ENCODE measurements at places on chromosomes 13 and 19.

GRCh38 chr13:93522501-93522900, 295.9 kb downstream of the GPC6 start:
- DNase-seq = no peak

GRCh38 chr13:100673713-100674571, 653 bp downstream of the TMTC4 start:
- peak; percentile 47 for DNase-seq

DNA sequence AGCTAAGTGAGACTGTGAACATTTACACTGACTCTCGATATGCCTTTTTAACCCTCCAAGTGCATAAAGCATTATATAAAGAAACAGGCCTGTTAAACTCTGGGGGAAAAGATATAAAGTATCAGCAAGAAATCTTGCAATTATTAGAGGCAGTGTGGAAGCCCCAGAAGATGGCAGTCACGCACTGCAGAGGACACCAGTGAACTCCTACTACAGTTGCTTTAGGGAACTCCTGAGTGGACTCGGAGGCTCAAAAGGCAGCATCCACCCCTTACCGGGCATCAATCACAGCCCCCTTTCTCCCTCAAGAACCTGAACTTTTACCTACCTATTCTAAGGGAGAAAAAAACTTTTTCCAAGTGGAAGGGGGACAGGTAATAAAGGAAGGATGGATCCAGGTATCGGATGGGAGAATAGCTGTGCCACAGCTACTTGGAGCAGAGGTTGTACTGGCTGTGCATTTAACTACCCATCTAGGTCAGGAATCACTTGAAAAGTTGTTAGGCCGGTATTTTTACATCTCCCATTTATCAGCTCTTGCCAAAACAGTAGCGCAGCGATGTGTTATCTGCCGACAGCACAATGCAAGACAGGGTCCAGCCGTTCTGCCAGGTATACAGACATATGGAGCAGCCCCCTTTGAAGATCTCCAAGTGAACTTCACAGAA, 80.1 kb downstream of the ZNF486 start:
- peak; percentile 16 for DNase-seq

GRCh38 chr19:54373781-54374631, 9.3 kb upstream of the LAIR1 start:
- no peak for DNase-seq

DNA sequence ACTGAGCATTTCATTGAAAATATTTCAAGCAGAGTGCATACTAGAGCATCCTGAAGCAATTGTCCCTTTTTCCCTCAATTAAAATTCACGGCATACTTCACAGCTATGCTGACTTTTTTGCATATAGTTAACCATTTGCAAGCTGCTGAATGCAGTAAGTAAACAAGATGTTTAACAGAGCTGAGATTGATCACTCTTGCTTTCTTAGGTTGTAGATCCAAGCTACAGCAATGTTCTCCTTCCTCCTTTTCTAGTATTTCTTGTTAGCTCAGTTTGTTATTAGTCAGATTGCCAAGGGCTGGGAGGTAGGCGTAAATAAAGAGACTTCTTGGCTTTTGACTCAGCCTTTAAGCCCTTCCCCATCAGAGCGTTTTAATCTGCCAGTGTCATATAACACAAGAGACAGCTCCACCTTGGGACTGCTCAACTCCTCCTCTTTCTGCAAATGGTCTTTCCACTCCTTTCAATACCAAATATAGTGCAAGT, at the start of gene SLITRK6:
Gene SLITRK6, minus strand, starts transcription at position 323 of the 486 bp plus-strand sequence. CDS start 2,911 bp downstream, outside the sequence.
- DNase-seq = peak; percentile 67

DNA sequence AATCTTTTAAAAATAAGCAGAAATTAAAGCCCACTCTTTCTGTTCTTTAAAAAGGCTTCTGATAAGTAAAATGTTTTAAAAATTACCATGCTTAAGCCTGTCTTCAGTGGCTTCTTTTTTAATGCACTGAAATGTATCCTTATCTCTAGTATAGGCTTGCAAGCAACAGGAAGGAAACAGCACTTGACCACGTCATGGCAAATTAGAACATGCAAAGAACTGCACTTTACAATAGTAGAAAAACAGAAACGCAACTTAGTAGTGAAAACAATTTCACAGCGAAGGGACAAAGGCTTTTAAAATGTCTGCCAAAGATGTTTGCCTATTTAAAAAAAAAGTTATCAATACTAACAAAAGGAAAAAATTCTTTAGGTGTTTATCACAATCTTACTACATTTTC, 36.3 kb downstream of the ELF1 start:
- DNase-seq = no peak

GRCh38 chr13:83877651-83878355, 4.5 kb downstream of the SLITRK1 start:
- DNase-seq = no peak

DNA sequence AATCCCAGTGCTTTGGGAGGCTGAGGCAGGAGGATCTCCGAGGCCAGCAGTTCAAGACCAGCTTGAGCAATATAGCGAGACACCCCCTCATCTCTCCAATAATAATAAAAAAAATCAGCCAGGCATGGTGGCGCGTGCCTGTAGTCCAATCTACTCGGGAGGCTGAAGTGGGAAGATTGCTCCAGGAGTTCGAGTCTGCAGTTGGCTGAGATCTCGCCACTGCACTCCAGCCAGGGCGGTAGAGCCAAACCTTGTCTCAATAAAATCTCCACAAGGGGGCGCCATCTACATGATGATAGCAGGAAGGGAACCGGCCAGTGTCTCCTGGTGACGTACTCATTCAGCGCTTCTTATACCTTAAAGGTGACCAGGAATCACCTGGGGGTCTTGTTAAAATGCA, 13.6 kb upstream of the C5AR1 start:
- DNase-seq = peak; percentile 69

- DNase-seq = no peak
Observed at GRCh38 chr13:75165543-75166230, 316.3 kb downstream of the TBC1D4 start.

DNA sequence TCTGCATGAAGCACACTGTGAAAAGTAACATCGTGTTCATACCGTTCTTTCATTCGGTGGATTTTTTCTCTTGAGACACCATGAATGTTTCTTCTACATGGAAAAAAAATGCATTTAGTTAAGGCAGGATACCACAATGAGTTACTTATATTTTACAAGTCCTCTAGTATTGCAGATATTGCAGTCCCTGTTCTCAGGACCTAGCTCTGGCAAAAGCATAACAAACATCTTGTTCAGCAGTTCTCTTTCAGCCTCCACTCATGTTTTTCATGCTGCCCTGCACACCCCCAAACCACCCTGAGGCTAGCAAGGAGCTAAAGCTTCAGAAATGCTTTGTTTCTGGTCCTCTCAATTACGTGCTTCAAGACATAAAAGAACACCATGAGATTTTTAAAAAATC, 24.8 kb downstream of the N4BP2L1 start:
- DNase-seq = no peak

DNA sequence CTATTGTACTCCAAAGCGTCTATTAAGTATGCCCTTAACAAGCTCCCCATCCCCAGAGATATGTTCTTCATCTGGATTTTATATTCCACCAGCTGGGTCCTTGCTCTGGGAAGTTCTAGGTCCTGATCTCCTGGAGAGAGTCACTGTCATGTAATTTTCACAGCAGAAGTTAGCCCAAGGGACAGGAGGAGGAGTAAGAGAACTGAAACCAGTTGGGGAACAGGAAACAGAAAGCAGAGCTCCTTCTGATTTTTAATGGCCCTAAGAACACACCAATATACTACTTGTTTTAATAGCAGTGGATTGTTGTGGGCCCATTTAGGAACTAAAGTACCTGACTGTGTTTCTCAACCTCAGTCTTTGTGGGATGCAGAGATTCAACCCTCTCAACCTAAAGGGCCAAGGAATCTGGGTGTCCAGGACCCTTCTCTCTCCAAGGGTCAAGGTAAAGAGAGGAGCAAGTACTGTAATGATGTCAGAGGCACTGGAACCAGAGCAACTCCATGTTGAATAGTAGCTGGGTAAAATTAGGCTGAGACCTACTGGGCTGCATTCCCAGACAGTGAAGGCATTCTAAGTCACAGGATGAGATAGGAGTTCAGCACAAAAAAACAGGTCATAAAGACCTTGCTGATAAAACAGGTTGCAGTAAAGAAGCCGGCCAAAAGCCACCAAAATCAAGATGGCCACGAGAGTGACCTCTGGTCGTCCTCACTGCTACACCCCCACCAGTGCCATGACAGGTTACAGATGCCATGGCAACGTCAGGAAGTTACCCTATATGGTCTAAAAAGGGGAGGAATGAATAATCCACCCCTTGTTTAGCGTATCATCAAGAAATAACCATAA, 8.1 kb upstream of the FPR3 start:
- DNase-seq = no peak

- no peak for DNase-seq
Observed at GRCh38 chr19:15200553-15201364, at the start of gene NOTCH3. TSS of gene NOTCH3 (minus strand) at chr19:15200995. CDS start at chr19:15200905, 90 bp downstream.

DNA sequence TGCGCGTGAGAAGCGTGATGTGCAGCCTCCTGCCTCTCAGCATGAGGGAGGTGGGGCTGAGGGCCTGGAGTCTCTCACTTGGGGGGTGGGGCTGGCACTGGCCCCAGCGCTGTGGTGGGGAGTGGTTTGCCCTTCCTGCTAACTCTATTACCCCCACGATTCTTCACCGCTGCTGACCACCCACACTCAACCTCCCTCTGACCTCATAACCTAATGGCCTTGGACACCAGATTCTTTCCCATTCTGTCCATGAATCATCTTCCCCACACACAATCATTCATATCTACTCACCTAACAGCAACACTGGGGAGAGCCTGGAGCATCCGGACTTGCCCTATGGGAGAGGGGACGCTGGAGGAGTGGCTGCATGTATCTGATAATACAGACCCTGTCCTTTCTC, 8.7 kb downstream of the CD177 start:
- no peak for DNase-seq

- DNase-seq = no peak
Observed at GRCh38 chr13:103303078-103303651, 236.9 kb upstream of the SLC10A2 start.

DNA sequence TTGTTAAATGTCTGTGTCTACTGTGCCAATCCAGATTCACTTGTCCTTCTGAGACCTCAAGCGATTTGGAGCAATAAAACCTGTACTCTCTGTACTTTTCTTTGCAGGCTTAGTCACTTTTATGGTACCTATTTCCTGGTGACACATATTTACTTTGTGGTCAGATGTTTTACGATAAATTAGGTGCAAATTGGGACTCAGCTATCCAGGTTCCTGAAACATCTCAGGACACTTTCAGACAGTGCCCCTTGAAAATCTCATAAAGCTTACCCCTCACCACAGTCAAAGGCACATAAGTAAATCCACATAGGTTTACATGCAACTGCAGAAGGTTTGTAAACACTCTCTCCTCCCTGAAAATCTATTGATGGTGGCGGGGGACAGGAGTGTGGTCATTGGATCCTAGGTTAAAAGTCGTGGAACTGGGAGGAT, 438.8 kb downstream of the EFNB2 start:
- DNase-seq = no peak

- DNase-seq = peak; percentile 39
Observed at GRCh38 chr19:43618921-43619261, 538 bp downstream of the ZNF428 start.

- DNase-seq = no peak
Observed at GRCh38 chr13:67075239-67075638, 154.9 kb downstream of the PCDH9 start.

DNA sequence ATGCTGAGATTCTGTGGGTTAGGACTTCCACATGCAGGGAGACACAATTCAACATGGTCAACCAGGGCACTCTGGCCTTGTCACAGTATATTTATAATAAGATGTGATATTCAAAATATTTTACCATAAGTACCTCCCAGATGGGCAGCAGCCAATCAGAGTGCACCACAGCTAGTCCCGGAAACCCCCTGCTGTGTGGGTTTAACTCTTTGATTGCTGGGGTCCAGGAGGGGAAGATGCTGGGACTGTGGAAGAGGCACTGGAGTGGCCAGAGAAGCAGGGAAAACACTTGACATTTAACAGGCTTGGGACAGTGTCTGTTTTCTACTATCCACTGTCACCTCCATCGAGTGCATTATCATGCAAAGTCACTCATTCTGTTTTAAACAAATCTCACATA, 99.0 kb downstream of the MBNL2 start:
- DNase-seq = no peak

GRCh38 chr13:98462946-98463345, 114.0 kb downstream of the STK24 start:
- DNase-seq = no peak

- DNase-seq = no peak
Observed at GRCh38 chr19:57437931-57438330, 2.8 kb downstream of the ZNF749 start.

DNA sequence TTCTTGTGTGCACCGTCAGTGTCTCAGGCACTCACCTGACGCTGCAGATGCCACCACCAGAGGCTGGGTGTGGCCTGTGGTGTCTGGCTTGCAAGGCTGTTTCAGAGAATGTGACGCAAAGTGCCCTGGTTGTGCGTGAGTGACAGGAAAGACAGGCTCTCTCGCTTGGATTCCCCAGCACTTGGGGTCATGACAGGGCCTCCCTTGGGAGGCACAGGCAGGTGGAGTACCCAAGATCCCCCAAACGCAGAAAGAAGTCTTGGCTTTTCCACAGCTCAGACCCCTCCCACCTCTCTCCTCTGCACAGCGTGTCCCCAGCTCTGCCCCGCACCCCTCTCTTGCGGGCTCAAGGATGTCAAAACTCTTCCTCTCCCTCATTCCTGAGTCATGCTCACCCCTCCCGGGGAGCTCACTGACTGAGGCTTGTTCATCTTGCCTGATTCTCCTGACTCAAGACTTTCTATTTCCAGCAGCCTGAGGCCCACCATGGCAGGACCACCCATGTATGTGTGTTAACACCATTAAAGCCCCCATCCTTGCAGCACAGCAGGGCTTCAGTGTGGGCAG, 21.0 kb downstream of the DHX34 start:
- no peak for DNase-seq

DNA sequence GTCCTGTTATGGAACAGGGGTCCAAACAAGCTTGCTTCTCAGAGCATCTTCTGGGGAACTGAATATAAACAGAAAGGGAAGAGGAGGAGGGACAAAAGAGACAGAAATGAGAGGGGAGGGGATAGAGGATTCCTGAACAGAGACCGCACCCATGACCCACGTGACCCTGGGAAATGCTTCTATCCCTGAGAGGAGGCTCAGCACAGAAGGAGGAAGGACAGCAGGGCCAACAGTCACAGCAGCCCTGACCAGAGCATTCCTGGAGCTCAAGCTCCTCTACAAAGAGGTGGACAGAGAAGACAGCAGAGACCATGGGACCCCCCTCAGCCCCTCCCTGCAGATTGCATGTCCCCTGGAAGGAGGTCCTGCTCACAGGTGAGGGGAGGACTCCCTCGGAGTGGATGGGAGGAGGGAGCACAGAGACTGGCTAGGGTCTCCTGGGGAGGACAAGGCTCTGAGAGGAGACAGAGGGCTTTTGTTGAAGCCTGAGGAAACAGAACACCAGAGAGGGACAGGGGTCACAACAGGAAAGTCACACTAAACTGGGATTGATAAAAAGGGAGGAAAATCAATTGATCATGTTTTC, at the start of gene CEACAM6:
Gene CEACAM6, plus strand, starts transcription at position 203 of the 586 bp plus-strand sequence. Its CDS starts 109 bp downstream, at position 312.
- no peak for DNase-seq

GRCh38 chr19:17879466-17879865, 7.7 kb downstream of the SLC5A5 start:
- no peak for DNase-seq

- DNase-seq = no peak
Observed at GRCh38 chr13:49481788-49482187, 14.0 kb upstream of the PHF11 start.

All from NCI-H1092 (cell line).